GM12891 (cell line): ENCODE measurements at places on chromosomes 1 and 21.

GRCh38 chr1:222195857-222196256, 352.0 kb downstream of the HHIPL2 start:
- DNase-seq = no peak

DNA sequence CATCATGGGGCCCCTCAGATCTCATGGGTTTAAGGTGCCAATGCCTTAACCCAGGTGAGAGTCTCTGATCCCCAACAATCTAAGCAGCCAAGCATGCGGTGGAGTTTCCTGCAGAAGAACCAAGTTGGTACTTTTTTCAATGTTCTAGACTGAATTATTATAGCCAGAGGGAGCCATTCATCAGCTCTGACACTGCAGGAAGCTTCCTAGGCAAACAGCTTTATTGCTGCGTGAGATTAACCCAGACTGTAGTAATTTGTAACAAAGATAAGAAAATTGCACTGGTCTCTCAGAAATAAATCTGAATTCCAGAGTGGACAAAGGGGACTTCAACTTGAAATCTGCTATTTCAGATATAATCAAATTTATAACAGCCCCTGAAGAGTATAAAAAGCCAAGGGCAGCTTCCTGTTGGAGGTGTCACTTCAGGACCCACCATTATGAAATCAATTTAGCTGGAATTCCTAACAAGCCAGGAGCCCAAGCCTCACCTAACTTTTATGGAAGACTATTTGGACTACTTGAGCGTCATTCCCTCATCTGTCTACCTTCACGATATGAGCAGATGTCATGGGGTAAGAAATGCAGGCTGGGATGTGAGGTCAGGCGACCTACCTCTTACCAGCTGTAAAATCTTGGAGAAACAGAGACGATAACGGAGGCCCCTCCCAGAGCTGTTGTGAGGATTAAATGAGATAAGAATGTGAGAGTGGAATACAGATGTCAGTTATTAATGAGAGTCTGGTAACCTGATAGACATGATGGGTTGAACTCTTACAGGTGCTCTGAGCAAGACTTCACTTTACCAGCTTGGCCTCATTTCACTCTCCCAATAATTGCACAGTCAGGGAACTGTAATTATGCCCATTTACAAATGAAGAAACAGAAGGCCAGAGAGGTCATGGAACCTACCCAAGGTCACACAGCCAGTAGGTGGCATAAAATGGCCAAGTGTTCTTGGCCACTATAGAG, 135.1 kb downstream of the RRAGC start:
- DNase-seq = no peak

DNA sequence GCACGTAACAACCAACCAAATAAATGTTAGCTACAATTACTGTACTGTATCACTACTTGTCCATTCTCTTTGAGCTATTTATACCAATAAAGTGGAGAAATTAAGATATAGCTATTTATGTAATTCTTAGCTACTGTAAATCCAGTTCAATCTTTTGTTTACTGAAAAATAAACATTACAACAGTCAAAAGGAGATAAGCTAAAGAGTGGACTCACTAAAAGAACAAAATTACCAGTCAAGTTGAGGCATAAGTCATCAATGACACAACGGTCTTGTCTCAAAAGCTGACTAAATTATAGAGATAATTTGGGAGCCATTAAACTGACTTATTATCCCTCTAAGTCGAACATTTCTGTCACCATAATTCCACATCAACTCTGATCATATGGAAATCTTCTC, 22.5 kb downstream of the TGFBR3 start:
- no peak for DNase-seq

DNA sequence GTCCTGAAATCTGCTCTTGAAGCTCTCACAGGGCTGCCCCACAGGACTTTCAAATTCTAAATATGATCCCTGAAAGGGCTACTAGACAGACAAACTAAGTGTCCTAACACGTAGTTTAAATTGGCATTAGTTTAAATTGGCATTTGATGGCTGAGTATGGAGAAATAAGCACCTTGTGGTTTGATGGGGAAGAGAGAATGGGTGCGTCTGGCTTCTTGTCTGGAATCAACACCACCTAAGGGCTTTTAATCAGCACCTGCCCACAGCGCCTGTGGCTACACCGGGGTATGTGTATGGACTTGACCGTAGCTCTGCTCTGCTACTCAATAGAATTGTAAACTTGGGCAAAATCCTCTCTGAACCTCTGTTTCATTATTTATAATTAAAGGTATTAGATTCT, 5.7 kb upstream of the LAMB3 start:
- no peak for DNase-seq

- no peak for DNase-seq
Measured at GRCh38 chr1:46549697-46550681, 1.5 kb downstream of the KNCN start.

GRCh38 chr1:47191940-47192457, 2.2 kb upstream of the PDZK1IP1 start:
- no peak for DNase-seq

GRCh38 chr1:235607284-235607683, 42.3 kb downstream of the GNG4 start:
- DNase-seq = no peak

GRCh38 chr1:62953633-62954032, 169.7 kb downstream of the ATG4C start:
- DNase-seq = no peak

DNA sequence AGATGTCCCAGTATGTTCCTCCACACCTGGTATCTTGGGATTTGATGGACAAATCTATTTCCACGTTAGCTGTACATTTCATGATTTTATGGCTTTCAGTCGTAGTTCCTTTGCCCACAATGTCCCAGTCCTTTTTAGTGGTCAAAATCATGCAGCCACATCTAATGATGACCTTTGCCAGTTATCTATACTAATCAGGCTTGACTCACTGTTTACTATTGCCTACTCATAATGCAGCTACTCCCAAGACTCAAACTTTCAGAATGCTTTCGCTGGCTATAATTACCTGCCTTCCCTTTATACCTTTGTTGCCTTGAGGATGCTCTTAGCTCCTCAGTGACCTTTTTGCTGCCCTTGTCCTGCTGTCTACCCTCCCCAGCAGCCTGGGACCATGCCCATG, 6.4 kb downstream of the NOS1AP start:
- DNase-seq = no peak

DNA sequence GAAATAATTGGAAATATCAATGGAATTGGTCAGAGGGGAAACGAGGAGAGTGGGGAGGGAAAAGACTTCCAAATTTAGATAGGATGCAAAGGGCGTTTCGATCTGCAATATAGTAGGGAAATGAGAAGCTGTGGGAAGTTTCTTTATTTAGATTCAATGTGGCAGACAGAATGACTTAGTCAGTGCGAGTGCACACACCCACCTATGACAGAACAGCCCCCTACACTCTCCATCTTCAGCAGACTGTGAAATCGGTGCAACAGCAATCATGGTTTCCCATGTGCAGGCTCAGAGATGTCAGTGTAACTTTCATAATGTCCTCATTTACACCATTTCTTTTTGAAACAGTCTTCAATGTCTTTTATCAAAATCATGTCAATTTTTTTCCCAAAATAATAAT, 46.0 kb downstream of the DIP2A start:
- DNase-seq = no peak

DNA sequence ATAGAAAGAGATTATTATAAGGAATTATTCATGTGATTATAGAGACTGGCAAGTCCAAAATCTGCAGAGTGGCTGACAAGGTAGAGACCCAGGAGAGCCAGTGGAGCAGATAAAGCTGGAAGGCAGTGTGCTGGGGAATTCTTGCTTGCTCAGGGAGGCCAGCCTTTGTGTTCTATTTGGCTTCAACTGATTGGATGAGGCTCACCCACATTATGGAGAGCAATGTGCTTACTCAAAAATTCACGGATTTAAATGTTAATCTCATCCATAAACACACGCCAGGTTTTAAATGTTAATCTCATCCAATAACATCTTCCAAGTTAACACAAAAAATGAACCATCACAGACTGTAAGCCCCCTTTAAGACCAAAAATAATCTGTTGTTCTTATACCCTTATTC, 30.2 kb upstream of the PHGDH start:
- DNase-seq = no peak

DNA sequence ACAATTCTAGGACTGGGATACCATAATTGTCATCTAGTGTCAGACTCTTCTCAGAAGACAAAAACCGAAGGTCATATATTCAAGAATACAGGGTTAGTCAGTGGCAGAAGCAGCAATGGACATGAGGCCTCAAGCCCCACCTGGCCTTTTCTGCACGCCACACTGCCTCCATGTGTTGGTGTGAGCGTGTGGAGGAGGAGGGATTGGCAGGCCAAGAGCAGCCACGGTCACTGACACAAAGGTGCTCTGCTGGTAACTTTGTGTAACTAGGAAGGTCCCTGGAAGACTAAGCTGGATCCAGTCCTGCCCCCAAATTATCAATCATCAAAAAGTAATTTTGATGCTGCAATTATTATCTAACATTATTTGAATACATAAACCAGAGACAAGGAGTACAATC, 34.9 kb downstream of the HSF2BP start:
- no peak for DNase-seq
